GM12864 (cell line): ENCODE measurements at places on chromosomes 13 and 19.

GRCh38 chr19:41328157-41328841 is 18.3 kb downstream of the CCDC97 start:
- no peak for DNase-seq

GRCh38 chr13:59478908-59479307 is 684.8 kb downstream of the DIAPH3 start:
- no peak for DNase-seq

- no peak for DNase-seq
These were observed 45.6 kb downstream of the CELF5 start for GRCh38 chr19:3269916-3270671.

DNA sequence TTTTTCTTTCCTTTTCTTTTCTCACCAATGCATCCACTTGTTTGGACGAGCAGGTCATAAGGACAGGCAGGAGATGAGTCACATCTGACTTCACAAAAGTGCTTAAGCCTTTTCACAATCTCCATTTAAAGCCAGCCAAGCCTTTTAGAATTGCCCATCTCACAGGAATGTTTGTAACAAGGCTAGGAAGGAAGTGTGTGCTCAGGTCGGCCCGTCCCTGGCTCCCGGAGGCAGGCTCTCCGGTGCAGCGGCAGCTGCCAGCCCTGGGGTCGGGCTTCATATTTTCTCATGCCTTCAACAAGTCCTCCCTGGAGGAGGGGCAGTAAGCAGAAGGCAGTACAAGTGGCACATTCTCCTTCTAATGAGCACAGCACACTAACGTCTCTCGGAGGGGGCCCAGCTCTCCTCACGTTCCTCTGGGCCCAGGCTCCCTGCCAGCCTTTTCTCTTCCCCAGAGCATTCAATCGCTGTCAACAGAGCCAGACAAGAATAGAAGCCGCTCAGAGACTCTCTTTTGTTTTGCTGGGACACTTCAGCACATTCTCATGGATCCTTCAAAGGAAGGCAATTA is 180.5 kb downstream of the COL4A1 start:
- no peak for DNase-seq

DNA sequence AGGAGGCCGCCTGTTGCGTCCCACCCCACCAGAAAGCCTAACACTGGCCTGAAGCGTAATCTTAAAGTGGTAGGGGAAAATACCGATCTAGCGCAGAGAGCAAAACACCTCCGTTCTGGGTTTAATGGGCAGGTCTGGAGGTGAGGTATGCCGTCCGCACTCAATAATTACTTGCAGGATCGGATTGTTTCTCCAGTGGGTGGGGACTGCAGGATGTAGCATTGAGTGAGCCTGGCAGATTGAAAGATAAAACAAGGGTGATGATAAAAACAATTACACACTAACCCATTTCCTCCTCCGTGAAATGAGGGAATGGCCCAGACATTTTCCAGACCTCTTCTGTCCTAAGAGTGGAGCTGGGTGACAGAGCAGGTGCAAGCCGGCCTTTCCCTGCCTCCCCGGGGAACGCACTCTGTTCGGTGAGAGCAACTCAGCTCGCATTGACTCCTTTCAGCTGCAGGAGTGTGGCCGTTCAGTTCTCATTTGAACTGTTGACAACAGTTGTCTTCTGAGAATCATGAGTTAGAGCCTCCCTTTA is 110.2 kb upstream of the DOCK9 start:
- no peak for DNase-seq

DNA sequence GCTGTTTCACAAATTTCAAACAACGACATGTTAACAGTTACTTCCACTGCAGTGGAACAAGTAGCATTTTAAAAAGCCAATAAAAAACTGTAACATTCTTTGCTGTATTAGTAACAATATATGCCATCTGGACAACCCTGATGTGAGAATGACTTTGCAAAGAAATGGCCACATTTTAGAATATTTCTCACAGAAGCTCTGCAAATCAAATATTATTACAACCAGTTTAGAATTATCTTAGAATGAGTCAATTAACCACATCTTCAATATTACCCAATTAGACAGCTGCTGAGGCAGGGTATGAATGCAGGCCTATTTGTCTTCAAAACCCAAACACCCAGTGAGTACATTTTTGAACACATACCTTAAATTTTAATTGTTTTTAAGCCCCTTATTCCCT is 3.2 kb downstream of the ZNF699 start:
- DNase-seq: no peak

DNA sequence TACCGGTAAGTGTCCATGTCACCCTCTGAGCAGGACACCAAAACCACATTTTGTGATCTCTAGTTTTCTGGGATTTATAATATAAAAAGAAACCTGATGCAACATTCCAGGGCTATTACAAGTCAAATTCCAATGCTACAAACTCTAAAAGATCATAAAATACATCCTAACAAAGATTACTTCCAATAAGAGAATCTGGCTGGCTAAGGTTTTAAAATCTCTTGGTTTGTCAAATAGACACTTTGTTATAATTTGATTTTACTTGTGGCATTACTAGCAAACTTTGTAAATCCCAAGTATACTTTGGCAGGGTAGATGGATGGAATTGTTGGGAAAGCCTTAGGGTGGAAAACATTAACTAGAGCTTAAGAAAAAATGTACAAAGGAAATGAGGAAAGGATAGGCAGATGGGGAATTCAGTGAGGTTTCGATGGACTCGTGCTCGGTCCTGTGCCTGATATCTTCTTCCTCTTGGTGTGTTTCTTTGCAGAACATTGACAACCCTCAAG is 74.0 kb upstream of the POMP start:
- no peak for DNase-seq

GRCh38 chr13:30712536-30713532 is 22.5 kb upstream of the ALOX5AP start:
- no peak for DNase-seq

GRCh38 chr13:23683084-23683483 is 112.9 kb downstream of the TNFRSF19 start:
- no peak for DNase-seq

DNA sequence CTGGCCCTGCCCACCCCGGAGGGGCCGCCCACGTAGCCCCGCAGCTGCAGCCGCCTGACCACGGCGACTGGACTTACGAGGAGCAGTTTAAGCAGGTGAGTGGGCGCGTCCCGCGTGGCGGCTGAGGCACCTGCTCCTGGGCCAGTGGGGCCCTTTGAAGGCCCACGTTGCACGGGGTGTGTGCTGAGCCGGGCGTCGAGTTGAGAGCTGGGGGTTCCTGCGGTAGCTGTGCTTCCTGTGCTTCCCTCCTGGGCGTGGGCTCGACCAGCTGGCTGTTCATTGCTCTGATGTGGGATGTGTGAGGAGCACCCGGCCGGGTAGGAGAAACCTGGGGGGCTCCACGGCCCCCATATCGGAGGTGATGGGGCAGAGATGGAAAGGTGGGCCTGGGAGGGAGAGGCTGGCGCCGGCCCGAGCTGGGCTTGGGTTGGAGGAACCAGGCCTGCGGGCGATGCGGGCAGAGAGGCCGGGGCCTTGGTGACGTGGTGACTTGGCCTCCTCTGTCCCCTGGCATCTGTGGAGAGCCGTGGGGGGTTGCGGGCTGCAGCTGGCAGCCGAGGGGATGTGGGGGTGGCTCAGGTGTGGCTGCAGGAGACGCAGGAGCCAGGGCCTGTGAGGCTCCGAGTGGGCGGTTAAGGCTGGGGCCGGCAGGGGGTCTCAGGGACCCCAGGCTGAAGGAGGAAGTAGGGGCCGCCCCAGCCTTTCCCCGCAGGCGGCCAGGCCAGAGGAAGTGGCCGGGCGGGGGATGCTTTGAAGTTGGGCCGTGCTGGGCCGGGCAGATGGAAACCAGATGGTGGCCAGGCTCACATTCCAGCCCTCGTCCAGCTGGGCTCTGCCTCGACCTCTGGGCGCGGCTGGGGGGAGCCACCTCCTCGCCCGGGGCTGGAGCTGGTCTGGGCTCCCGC is 7.1 kb downstream of the ARID3A start:
- DNase-seq: no peak

GRCh38 chr13:105952973-105953290 is 582.5 kb downstream of the EFNB2 start:
- DNase-seq: no peak

DNA sequence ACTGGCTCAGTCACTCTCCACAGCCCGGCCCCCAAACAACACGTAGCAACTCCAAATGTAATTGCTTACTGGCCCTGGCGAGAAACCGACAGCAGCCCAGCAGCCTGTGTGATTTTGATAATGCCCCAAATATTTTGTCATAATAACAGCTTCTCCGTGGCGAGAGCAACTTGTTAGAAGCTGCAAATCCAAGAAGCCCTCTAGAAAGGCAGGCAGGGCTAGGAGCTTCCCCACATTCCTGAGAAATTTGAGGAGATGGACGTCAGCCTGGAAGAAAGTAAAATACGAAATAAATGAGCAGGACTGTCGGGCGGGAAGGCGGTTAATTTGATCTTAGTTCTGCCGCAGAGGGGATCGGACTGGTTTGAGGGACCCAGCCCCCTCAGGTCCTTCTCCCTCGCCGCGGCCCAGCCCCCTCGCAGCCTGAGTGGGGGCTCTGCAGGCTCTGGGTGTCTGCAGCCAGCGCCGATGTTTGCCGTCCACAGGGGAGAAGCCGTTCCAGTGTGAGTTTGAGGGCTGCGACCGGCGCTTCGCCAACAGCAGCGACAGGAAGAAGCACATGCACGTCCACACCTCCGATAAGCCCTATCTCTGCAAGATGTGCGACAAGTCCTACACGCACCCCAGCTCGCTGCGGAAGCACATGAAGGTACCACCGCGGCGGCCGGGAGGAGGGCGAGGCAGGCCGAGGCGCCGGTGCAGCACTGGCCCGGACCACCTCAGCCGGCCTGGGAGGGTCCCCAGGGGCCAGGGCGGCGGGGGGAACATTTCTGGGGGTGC is 3.1 kb downstream of the ZIC2 start:
- DNase-seq: no peak

- no peak for DNase-seq
These were observed 505.5 kb downstream of the DIAPH3 start for GRCh38 chr13:59658027-59658737.

GRCh38 chr19:18401580-18402112 is 4.2 kb upstream of the LRRC25 start:
- no peak for DNase-seq

DNA sequence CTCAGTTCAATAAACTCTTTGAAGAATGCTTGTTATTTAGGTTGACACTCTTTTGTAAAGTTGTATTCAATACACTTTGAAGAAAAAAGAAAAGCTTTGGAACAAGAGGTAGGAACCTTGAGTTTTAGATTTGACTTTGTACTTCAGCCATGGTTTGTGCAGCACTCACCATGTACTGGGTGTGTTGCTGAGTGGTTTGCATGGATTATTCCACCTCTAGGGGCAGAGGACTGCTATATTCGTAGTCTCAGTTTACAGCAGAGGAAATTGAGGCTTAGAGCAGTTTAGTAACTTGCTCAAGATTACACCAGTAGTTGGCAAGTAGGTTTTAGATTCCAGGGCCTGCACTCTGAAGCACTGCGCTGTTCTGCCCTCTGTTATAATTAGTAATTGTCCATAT is 68.8 kb downstream of the DNAJC3 start:
- DNase-seq: no peak
